ENCODE measurements at places on chromosomes 1 and 21.

DNA sequence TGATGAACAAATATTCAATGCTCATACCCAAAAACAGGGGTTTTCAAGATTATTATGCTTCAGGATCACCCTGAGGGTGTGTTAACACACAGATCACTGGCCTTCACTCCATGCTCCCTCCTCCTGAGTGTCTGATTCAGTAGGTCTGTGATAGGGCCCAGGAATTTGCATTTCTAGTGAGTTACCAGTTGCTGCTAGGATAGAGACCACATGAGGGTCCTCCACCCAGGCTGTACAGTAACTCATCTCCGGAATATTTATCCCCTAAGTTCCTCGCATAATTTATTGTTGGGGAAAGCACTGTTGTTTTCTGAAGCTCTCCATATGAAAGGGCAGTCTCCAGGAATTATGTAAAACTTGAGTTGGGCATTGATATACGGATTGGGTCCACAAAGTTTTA is 1106.6 kb upstream of the B3GALT2 start:
- no peak for DNase-seq

DNA sequence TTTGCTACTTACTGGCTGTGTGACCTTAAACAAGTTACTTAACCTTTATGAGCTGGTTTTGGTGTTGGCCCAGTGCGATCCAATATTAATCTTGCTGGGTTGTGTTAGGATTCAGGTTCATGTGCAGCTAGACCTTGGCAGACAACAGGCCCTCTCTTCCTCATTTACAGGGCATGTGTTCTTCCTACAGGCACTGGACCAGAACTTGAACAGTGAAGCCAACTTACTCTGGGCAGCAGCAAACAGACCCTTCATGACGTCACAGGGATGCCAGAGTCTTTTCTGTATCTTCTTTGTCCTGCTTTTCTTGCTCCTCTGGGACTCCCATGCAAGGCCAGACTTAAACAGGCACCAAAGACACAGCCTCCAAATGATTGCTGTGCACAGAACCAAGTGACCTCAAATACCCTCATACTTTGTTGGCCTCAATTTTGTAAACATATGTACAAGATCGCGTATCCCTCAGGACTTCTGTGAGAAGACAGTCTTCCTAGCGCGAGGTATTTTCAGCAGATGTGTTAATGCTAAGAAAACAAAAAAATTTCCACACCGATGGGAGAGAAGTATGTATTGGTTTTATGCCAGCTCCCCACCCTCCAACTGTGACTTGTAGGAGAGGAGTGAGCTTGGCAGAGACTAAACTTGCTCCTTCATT is 73.7 kb downstream of the URB2 start:
- DNase-seq, result no peak

DNA sequence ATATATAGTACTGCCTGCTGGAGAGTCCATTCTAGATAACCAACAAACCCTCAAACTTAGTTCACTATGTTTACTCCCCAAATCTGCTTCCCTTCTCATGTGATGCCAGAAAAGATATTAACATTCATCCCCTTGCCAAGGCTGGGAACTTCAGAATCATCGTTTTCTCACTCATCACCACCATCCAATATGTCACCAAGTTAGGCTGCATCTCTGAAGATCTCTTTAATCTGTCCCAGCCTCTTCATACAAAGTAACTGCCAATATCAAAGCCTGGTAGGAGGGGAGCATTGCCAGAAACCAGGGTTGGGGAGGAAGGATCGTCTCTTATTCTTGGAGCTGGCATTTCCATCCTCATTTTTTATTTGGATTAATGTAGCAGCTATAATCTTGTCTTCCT is 71.6 kb downstream of the XCL2 start:
- DNase-seq, result no peak

DNA sequence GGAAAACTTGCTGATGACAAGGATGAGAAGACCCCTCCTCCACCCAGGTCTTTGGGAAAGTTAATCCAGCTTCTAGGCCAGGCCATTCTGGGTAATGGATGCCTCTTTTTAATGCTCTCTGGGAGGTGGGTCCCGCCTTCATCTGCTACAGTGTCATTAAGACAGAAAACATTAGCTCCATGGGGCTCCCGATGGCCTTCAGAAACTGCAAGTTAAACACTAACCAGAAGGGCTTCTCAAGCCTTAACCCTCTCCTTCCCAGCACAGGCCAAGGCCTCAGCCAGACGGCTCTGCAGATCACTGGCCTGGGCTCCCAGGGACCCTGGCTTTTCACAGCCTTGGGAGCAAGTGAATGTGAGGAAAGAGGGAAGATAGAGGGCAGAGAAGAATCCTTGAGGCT is 364.9 kb downstream of the MATN1 start:
- no peak for DNase-seq

GRCh38 chr1:16184557-16185303 is 27.7 kb downstream of the ARHGEF19 start:
- no peak for DNase-seq

- peak; percentile 70 for DNase-seq
Observed at GRCh38 chr1:202852163-202852904, 36.6 kb downstream of the RABIF start.

DNA sequence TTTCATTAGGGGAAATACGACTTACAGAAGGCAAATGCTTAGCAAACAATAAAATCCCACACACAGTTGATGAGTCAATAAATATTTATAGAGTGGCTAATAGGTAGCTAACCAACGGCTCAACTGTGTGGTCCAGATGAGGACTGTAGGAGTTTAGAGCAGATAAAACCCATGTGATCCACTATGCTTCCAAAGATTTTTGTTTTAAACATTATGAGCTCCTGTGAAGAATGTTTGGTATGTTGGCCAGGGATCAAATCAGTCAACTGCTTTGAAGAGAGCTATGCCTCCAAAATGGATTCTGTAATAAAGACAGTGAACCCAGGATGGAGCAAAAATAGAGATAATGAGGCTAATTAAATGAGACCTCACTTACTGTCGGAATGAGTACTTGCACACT is 72.3 kb upstream of the COL11A1 start:
- no peak for DNase-seq

DNA sequence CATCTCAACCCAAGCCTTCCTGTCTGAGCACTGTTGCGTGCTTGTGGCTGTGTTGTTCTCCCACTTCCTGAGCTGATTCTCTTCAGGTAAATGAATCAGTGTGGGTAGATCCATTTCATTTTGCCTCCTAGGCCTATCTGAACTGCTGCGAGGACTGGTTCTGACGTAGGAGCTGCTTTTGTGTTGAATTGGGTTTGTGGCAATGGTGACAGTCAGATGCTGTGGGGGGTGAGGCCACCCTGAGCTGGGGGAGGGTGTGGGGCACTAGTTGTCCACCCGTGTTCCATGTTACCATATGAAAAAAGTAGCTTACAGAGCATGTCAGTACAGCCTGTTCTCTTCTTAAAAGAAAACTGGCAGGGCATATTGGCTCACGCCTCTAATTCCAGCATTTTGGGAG is 81.5 kb downstream of the MRPS6 start:
- peak; percentile 29 for DNase-seq

GRCh38 chr21:37149411-37149810 is 76.4 kb downstream of the TTC3 start:
- no peak for DNase-seq

GRCh38 chr1:220123889-220124288 is 30.0 kb downstream of the IARS2 start:
- no peak for DNase-seq

GRCh38 chr1:212683357-212683722 is 16.3 kb downstream of the BATF3 start:
- peak; percentile 90 for DNase-seq

GRCh38 chr1:32470991-32471694 is 6.3 kb downstream of the ZBTB8B start:
- DNase-seq, result peak; percentile 10

GRCh38 chr1:116988908-116989307 is 12.7 kb upstream of the CD101 start:
- DNase-seq, result no peak

GRCh38 chr1:17591814-17592430 is 52.4 kb downstream of the ARHGEF10L start:
- no peak for DNase-seq

GRCh38 chr1:90317628-90318027 is 322.7 kb downstream of the ZNF326 start:
- DNase-seq, result no peak

DNA sequence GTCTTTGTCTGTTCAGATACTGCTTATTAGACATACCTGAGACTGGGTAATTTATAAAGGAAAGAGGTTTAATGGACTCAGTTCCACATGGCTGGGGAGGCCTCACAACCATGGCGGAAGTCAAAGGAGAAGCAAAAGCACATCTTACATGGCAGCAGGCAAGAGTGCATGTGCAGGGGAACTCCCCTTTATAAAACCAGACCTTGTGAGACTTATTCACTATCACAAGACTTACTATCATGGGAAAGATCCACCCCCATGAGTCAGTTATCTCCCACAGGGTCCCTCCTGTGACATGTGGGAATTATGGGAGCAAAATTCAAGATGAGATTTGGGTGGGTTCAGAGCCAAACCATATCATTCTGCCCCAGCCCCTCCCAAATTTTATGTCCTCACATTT is 7.1 kb upstream of the PSMA5 start:
- DNase-seq, result no peak

DNA sequence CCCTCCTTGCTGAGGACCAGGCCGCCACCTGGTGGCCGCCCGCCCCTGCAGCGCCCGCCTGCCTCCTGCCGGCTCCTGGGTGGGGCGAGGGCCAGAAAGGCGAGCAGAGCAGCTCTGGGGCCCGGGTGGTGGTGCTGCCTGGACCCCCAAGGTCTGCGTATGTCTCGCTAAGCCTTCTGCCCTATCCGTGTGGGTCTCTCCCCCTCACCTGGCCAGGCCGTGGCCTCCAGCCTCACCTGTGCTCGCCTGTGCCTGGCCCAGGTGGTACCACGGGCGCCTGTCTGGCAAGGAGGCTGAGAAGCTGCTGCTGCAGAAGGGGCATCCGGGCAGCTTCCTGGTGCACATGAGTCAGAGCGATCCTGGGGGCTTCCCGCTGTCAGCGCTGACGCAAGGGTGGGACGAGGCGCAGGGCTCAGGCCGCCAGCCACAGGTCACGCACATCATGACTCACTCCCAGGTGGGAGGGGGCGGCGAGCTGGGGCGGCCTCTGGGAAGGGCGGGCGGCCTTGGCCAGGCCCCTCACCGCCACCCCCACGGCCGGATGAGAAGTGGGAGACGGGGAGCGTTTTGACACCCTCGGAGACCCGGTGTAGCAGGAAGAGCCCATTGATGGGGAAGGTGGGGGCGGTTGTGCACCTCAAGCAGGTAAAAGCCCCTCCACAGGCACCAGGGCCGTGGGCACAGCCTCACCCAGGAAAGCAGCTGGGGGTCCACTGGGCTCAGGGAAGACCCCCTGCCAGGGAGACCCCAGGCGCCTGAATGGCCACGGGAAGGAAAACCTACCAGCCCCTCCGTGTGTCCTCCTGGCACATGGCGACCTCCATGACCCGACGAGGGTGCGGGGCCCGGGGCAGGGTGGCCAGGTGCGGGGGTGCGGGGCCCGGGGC is 9.9 kb downstream of the RNF223 start:
- peak; percentile 97 for DNase-seq

DNA sequence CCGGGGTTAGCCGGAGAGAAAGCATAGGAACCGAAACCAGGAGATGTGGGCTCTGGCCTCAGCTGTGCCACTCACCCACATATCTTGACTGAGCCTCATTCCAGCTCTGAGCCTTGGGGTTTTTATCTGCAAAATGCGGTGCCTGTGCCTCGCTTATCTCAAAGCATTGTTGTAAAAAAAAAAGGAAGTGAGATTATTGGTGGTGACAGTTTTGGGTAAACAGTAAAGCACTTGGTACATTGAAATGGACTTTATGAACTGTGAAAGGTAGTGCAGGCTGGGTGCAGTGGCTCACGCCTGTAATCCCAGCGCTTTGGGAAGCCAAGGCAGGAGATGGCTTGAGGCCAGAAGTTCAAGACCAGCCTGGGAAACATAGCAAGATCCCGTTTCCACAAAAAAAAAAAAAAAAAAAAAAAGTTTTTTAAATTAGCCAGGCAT is 3.8 kb downstream of the PTAFR start:
- DNase-seq, result peak; percentile 58

DNA sequence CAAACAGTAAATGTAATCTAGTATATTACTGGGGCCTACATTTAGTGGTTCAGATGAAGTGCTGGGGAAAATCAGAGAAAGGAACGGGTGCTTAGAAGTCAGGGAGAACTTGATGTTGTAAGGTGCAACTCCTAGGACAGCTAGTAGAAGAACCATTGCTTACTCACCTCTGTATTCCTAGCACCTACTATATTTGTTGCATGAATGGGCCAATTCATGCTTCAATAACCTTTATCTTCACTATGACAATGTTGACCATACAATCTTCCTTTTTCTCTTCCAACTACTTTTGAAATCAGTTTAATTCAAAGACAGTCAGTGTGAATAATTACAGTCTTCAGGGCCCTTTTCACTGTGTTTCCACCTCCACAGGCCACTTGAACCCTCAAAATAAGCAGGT is 125.0 kb upstream of the DMRTA2 start:
- DNase-seq, result no peak

DNA sequence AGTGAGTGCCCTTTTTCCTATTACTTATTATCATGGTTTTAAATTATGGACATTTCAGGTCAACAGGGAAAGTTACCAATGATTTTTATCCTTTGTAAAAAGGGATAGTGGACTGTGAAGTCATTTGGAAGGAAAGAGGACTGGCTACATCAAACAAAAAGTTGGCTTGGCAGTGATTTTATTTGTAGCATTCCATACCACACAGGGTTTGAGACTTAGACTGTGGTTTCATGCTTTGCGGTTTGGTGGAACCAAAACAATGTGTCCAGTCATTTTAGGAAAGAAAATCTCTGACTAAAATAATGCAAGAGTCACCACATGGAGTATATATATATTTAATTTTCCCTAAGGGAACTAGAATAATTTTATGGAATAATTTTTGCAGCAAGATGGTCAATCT is 239.5 kb downstream of the HMCN1 start:
- no peak for DNase-seq

DNA sequence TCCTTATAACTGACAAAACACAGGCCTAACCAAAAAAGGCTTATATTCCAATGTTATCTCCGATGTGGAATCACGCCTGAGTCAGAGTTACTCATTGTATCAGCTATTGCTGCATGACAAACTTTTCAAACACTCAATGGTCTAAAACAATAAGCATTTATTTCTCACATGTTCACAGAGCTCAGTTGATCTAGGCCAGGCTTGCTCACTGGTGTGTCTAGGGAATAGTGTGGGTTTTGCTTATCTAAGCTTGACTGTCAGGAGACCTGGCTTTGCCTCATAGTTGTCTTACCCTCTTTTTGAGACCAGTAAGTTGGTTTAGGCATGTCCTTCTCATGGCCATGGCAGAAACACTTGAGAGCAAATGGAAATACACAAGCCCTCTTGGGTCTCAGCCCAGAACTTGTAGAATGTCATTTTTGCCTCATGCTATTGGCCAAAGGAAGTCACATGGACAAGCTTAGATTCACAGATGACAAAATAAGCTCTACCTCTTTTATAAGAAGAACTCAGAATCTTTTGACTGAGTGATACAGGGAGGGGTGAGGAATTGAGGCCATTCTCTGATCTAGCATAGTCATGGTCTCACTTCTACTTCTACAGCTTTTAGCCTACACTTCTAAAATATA is 130.8 kb downstream of the HMCN1 start:
- DNase-seq, result no peak

GRCh38 chr1:89022167-89022959 is at the start of gene GBP3:
TSS of gene GBP3 (minus strand) at chr1:89022866. CDS start at chr1:89020721, 2,145 bp downstream.
- no peak for DNase-seq
